Activated naive CD8-positive, alpha-beta T cell treated with anti-CD3 and anti-CD28 coated beads, Interleukin-2, amount 10 ng/mL, durations not matched to agents 7 days and 5 days (primary cell): ENCODE measurements at places on chromosomes 7 and 10. TPM values are rescaled to one million over a fixed set of nuclear protein-coding genes. Genes with fewer than 3 reads are reported as not detected.

Gene PNLIP
- total RNA-seq: not detected

- no peak for DNase-seq
- peak overlapping the region; percentile 81 for H3K27ac ChIP-seq
- no peak overlapping the region for H3K4me3 ChIP-seq
Observed at GRCh38 chr7:144842377-144842851, 6.6 kb upstream of the TPK1 start.

Gene SYT15B
- not detected for total RNA-seq

DNA sequence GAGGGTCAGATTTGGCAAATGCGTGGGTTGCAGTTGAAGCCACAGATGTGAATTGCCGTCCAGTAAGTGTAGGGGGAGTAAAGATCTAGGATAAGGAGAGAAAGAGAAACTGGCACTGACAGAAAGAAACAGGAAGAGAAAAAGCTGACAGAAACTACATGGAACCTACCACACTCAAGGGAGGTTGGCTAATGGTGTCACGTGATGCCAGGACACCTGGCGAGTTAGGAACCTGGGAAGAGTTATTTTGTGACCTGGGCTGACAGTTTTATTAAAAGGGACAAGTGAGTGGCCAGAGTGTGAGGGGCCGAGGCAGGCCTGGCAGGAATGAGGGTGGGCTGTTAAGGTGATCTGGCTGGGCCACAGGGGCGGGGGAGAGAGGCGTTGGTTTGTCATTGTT is 188.7 kb downstream of the ADARB2 start:
- DNase-seq: no peak
- no peaks in the 10 kb centered on the region for H3K27me3 ChIP-seq
- H3K36me3 ChIP-seq: no peaks in the 10 kb centered on the region
- H3K4me3 ChIP-seq: no peak overlapping the region
- no peak overlapping the region for H3K27ac ChIP-seq

DNA sequence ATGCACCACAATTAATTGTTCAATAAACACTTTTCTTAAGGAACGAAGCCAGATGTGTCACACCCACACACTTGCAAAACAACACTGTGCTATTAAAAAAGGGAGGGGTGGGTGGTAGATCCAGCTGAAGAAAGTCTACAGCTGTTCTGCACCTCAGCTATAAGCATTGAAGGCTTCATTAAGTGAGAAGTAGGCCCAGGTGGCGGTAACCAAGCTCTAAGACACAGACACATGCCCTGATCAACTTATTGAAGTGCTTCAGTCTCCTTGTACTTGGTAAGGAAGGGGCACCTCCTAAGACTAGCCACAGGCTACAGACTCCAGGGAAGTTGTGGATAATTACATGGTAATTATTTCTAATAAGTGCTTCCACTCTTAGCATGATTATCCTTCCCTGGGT is 4.5 kb upstream of the CPVL start:
- no peaks in the 10 kb centered on the region for H3K36me3 ChIP-seq
- H3K27ac ChIP-seq: no peak overlapping the region
- H3K27me3 ChIP-seq: peaks cover 22% of the 10 kb centered on the region
- no peak overlapping the region for H3K4me3 ChIP-seq
- H3K4me1 ChIP-seq: peaks cover 4% of the 10 kb centered on the region

Gene SYT15
- 1.4 TPM for total RNA-seq

GRCh38 chr7:44884621-44885393 is 523 bp downstream of the PURB start:
- H3K36me3 ChIP-seq: peaks cover 29% of the 10 kb centered on the region
- peak; percentile 73 for DNase-seq
- no peaks in the 10 kb centered on the region for H3K27me3 ChIP-seq
- H3K4me3 ChIP-seq: peak overlapping the region; percentile 91

GRCh38 chr7:130144312-130145171 is 60.7 kb downstream of the TMEM209 start:
- H3K27ac ChIP-seq: no peak overlapping the region
- no peak for DNase-seq
- no peak overlapping the region for H3K4me3 ChIP-seq

DNA sequence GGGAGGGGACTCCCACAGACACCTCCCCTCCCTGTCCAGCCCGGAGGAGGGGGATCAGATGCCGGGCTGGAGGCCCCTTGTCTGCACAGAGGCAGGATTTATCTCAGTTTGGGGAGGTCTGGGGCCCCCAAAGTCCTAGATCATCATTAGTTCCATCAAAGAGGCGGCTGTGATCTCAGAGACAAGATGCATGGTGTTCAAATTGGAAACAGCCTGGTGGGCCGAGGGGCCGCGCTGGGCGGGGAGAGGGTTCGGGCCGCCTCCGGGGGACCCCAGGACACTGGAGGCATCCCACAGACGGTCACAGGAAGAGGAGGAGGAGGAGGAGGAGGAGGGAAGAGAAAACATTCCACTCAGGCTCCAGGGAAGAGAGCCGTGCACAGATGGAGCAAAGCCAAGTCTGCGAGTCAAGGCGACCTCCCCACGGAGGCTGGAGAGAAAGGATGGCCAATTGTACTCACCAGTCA is 69.5 kb upstream of the CUX1 start:
- H3K4me1 ChIP-seq: peaks cover 16% of the 10 kb centered on the region
- H3K27ac ChIP-seq: no peak overlapping the region
- no peaks in the 10 kb centered on the region for H3K27me3 ChIP-seq

DNA sequence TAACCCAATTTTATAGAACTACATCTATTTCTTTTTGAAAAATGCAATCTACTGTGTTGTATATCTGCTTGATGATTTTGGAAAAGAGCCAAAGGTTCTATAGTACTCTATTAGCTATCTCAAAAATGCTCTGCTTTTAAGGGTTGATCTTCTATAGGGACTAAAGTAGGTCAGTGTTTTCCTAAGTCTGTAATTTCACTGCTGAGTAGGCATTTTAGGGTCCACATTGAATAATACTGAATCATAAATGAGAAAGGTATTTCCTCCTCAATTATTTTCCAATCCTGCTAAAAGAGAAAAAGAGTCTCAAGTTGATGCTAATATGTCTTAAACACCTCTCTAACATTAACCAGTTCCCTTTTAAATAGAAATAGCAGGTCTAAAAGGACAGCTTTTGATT is 244.2 kb downstream of the LHFPL3 start:
- no peaks in the 10 kb centered on the region for H3K36me3 ChIP-seq
- no peak overlapping the region for H3K4me3 ChIP-seq
- H3K27me3 ChIP-seq: peaks cover 2% of the 10 kb centered on the region
- H3K27ac ChIP-seq: no peak overlapping the region

Gene GHRHR
- total RNA-seq: not detected

Gene REPIN1
- 53.4 TPM for total RNA-seq

DNA sequence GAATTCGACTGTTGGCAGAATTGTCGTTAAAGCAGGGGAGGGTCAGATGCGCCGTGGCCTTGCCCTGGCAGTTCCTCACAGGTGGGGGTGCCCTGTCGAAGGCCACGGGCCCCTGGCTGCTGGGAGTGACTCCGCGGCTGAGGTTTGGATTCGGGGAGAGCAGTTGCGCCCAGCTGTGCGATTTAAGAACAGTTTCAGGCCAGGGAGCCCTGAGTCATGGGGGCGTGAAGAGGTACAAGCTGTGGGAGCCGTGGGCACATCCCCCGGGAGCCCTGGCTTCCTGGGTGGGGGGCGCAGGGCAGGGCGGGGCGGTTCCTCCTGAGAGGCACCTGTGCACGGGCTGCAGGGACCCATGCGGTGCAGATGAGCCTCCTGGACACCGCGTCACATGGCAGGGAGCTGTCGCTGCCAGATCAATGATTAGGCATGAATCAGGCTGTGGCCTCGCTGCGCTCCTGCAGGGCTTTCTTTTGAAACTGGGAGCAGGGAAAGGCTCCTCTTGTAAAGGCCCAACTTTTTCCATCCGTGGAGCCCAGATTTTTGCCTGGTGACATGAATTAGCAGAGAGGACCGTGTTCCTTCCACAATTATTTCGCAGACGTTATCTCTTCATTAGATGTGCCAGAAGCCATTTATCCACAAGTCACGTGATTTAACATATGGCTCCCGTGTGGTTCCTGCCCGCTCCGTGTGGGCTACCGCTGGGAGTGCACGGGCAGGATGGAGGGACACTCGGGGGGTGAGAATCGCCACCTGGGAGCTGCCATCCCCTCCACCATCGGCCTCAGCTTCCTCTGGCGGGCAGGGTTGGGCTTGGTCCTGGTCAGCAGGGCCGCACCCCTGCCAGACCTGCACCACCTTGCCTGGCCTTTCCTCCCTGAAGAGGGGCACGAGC is 918 bp downstream of the PWWP2B start:
- H3K27me3 ChIP-seq: peaks cover 2% of the 10 kb centered on the region
- peaks cover 5% of the 10 kb centered on the region for H3K4me1 ChIP-seq

Gene PPP1R3A
- not detected for total RNA-seq

Gene AKR1B15
- total RNA-seq: not detected

- H3K4me1 ChIP-seq: peaks cover 19% of the 10 kb centered on the region
- H3K4me3 ChIP-seq: peak overlapping the region; percentile 21
- no peak for DNase-seq
- no peak overlapping the region for H3K27ac ChIP-seq
Observed at GRCh38 chr7:48046458-48046857, 11.1 kb downstream of the C7orf57 start.

- peaks cover 18% of the 10 kb centered on the region for H3K36me3 ChIP-seq
- no peak overlapping the region for H3K27ac ChIP-seq
- H3K4me1 ChIP-seq: peaks cover 41% of the 10 kb centered on the region
- no peak for DNase-seq
- no peaks in the 10 kb centered on the region for H3K27me3 ChIP-seq
Observed at GRCh38 chr7:149855361-149856305, 17.5 kb downstream of the ZNF862 start.

DNA sequence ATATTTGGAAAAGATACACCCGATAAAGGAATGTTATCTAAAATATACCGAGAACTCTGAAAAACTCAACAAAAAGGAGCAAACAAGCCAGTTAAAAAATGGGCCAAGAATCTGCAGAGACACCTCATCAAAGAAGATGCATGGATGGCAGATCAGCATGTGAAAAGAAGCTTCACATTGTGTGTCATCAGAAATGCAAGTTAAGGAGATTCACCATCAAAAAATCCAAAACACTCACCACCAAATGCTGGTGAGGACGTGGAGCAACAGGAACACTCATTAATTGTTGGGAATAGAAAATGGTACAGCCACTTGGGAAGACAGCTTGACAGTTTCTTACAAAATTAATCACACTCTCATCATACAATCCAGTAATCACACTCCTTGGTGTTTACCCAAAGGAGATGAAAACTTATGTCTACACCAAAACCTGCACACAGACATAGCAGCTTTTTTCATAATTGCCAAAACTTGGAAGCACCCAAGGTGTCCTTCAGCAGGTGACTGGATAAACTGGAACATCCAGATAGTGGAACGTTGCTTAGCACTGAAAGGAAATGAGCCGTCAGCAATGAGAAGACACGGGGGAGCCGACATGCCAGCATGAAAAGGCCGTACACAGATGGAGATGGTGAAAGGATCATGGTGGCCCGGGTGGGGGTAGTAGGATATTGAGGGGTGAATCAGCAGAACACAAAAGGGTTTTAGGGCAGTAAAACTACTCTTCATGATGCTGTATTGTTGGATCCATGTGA is 27.9 kb upstream of the PWWP2B start:
- H3K27me3 ChIP-seq: no peaks in the 10 kb centered on the region
- H3K4me3 ChIP-seq: no peak overlapping the region
- no peak for DNase-seq

GRCh38 chr10:23139677-23140076 is 44.3 kb downstream of the MSRB2 start:
- peaks cover 7% of the 10 kb centered on the region for H3K27me3 ChIP-seq
- H3K4me1 ChIP-seq: peaks cover 1% of the 10 kb centered on the region
- H3K4me3 ChIP-seq: no peak overlapping the region
- no peaks in the 10 kb centered on the region for H3K36me3 ChIP-seq
- no peak for DNase-seq

Gene SUN3
- total RNA-seq: not detected

DNA sequence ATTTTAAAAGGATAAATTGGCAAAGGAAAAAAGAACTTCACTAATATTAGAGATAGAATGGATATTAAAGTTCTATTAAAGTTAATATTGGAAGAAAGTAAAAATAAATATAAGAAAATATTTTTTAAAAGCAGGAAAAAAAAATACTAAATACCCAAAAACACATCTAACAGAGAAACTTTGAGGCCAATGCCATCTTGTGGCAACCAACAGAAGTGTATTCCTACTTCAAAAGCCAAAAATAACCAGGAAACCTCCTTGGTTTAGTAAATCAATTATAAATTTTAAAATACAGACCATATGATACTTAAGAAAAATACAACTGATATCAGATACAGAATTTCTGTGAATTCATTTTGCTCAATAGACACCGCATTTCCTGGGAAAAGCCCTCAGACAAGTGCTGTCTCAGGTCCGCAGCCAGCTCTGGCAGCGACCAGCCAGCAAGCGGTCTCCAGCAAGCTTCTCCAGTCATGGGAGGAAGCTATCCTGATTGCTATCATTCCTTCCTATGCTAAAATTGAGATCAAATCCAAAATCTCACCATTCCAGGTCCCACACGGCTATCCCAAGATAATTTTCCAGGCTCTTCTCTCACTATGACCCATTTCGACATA is 65.3 kb downstream of the LMBR1 start:
- H3K27ac ChIP-seq: no peak overlapping the region
- no peaks in the 10 kb centered on the region for H3K4me1 ChIP-seq
- peaks cover 6% of the 10 kb centered on the region for H3K36me3 ChIP-seq
- H3K4me3 ChIP-seq: no peak overlapping the region

Gene ANKRD7
- 1.2 TPM for total RNA-seq

DNA sequence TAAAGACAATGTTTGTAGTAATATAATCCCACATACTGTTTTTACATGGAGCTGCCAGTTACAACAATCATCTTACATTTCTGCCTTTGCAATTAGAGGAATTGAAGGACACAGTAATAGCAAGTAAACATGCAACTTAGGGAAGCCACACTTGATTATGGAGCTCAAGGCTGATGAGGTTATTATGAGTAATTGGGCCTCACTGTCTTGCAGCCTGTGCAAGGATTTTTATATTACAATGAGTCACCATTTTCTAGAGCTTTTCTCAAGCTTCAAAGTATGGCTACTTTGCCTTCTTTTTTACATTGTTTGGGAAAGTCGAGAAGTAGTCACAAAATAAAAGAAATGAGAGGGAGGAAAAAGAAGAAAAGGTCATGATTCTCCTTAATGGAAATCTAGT is 226.4 kb downstream of the KIAA1217 start:
- no peak overlapping the region for H3K27ac ChIP-seq
- H3K27me3 ChIP-seq: no peaks in the 10 kb centered on the region
- no peaks in the 10 kb centered on the region for H3K36me3 ChIP-seq
- no peaks in the 10 kb centered on the region for H3K4me1 ChIP-seq

DNA sequence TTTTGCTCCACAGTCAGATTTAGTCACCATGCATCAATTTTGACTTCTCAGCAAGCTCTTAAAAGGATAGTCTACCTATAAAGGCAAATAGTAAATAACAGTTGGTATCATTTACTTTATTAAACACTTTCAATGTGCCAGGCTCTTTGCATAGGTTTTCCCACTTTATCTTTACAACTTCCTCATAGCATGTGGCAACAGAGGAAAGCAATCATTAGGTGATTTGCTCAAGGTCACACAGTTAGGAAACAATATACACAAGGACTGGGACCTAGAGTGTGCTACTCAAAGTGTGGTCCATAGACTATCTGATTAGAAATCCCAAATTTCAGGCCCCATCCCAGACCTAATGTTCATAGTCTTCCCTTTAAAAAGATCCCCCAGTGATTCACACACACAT is 212.3 kb downstream of the MTERF1 start:
- no peaks in the 10 kb centered on the region for H3K4me1 ChIP-seq
- H3K36me3 ChIP-seq: no peaks in the 10 kb centered on the region
- H3K4me3 ChIP-seq: no peak overlapping the region
- no peak overlapping the region for H3K27ac ChIP-seq

Gene MYH16
- total RNA-seq: not detected
